ENCODE measurements at places on chromosomes 13 and 19.

- no peak for DNase-seq
Observed at GRCh38 chr13:48631441-48631840, 22.3 kb upstream of the CYSLTR2 start.

GRCh38 chr19:35888398-35888797, 11.9 kb downstream of the NFKBID start:
- DNase-seq, result no peak

- DNase-seq, result peak; percentile 75
Observed at GRCh38 chr19:5686647-5687359, 3.3 kb upstream of the RPL36 start.

- no peak for DNase-seq
Observed at GRCh38 chr13:26599860-26600259, 42.4 kb downstream of the WASF3 start.

- no peak for DNase-seq
Observed at GRCh38 chr13:24060993-24061392, 99.5 kb upstream of the SPATA13 start.

GRCh38 chr19:51107406-51108065, 673 bp downstream of the CTU1 start:
- no peak for DNase-seq

DNA sequence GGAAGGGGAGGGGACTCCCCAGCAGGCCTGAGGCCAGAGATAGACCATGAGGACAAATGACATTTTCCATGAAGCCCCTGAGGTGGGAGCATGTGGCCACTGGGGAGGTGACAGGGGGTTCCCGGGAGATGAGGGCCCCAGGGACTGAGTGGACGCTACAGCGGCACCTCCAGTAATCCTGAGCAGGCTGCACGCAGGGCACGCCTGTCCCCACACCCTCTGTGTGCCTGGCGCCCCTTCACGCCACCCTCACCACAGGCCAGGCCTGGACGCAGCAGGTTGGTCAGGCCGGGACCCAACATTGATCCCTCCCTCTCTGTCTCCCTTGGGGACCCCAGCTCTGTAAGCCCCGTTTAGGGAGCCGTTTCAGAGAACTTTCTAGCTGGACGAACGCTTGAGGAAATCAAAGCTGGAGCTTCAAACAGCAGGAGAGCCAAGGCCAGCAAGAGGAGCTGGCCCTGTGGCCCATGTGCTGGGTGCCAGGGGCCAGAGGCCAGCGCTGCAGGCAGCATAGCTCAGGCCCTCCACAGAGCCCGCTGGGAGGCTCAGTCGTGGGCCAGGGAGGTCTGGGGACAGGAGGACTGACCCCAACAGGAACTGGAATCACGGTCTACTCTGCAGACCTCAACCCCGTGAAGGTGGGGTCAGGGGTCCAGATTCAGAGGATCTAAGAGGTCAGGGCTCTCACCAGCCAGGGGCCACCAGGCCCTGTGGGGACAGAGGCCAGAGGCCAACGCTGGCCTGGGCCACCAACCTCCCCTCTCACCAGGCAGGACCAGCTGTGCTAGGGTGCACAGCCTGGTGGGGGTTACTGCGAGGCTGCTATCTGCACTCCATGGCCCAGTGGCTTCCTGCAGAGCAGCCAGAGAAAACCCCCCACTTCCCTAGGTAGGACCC, 14.6 kb downstream of the LSM4 start:
- DNase-seq, result no peak

GRCh38 chr19:29858000-29858596, 46.3 kb downstream of the CCNE1 start:
- DNase-seq, result peak; percentile 36

- peak; percentile 71 for DNase-seq
Observed at GRCh38 chr19:5287066-5287465, 53.5 kb downstream of the PTPRS start.

GRCh38 chr19:4295972-4296771, 6.0 kb downstream of the TMIGD2 start:
- DNase-seq, result no peak

DNA sequence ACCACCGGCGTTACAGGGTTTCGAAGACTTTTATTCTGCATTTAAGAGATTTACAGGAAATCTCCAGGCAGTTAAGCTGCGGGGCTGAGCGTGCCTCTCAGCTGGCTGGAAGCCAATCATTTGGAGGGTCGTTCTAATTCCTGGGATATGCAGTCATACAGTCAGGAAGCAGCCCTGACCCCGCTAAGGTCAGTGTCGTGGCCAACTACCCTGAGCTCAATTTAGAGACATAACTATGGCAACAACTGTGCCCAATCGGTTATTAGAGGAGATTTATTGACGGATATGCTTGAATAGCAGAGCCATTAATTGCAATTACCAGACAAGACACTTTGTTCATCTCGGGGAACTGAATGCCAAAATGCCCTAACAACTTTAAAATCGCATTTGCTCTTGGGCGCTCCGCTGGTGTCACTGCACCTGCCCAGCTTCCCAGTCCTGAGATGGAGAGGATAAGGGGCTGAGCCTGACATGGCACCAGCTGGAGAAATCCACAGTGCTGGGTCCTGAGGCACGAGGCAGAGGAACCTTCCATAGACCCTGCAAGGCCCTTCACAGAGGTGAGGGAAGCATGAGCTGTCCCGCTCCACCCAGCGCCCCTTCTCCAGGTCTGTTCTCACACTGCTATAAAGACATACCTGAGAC, 15.1 kb upstream of the ZNF507 start:
- DNase-seq, result no peak

DNA sequence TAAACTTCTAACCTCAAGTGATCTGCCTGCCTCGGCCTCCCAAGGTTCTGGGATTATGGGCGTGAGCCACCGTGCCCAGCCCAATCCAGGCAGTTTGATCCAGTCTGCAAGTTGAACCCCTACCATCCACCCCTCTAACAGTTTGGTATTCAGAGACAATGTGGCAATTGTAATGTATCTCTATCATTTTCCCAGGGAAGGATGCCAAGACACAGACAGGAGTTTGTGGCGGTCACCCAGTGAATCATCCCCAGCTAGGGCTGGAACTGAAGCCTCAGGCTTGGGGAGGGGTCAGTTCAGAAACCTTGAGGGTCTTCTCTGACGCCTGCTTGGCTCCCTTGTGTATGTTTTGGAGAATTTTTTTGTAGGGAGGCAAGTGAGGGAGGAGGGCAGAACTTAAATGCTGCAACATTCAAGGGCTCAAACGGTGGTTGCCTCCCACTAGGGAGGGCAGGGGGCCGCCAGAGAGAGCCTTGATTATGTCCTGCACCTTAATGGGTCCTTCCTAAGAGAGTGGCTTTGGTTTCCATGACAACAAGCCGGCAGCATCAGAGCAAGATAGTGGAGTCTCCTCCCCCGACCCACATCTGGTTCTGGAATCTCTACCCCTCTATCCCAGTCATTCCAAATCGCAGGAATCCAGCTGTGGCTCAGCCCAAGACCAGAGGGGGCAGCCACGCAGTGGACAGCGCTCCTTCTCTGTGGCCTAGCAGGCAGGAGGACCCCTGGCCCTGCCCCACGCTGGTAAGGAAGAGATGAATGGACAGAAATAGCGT, 14.9 kb upstream of the FEM1A start:
- DNase-seq, result peak; percentile 45

- DNase-seq, result no peak
Observed at GRCh38 chr13:43787518-43787891, 733 bp upstream of the ENOX1 start.

- DNase-seq, result no peak
Observed at GRCh38 chr19:4075373-4075772, 8.7 kb upstream of the ZBTB7A start.

- no peak for DNase-seq
Observed at GRCh38 chr19:17184371-17184841, 30.8 kb upstream of the USE1 start.

- DNase-seq, result no peak
Observed at GRCh38 chr19:45138303-45138751, 22.5 kb downstream of the NKPD1 start.

- DNase-seq, result no peak
Observed at GRCh38 chr13:27889471-27889870, 30.3 kb upstream of the PDX1 start.

GRCh38 chr13:61294467-61295191, 121.0 kb downstream of the PCDH20 start:
- DNase-seq, result no peak

GRCh38 chr19:49704888-49705642, 14.1 kb downstream of the CPT1C start:
- DNase-seq, result no peak

- no peak for DNase-seq
Observed at GRCh38 chr19:49425922-49426592, 869 bp downstream of the GFY start.

DNA sequence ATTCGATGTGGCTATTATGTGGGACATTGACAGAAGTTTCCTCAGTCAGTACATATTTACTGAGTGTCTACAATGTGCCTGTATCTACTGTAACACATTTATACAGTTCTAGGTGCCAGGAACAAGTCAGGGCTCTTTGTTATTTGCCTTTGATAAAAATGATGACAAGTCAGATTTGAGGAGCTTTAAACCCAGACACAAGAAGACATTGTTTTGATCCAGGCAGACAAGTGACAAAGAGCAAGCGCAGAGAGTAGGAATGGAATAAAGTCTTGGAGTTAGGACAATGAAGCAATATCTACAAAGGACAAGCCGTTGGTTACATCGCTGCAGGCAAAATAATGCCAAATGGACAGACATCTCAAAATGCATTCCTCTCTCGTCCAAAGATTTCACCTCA, 70.1 kb downstream of the ITGBL1 start:
- no peak for DNase-seq

- no peak for DNase-seq
Observed at GRCh38 chr13:96816261-96816660, 178.0 kb downstream of the OXGR1 start.

DNA sequence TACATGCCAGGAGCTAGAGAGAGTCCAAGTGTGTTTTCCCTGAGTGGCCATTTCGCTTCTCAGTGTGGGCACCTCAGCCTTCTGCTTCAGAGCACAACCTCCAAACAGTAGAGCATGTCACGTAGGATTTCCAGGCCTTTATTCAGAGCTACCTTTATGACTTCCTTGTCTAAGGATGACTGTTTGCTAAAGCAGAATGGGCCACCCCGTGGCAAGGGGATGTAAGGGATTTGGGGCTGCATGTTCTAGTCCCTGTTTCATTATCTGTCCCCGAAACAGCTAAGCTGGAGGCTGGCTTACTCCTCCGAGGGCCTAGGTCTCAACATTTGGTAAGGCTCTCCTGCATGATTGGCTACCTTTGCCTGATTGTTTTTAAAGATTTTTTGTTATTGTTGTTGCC, 6.0 kb downstream of the RNASEH2B start:
- DNase-seq, result no peak

GRCh38 chr19:54266133-54266532, 9.1 kb upstream of the LILRB5 start:
- DNase-seq, result peak; percentile 83

DNA sequence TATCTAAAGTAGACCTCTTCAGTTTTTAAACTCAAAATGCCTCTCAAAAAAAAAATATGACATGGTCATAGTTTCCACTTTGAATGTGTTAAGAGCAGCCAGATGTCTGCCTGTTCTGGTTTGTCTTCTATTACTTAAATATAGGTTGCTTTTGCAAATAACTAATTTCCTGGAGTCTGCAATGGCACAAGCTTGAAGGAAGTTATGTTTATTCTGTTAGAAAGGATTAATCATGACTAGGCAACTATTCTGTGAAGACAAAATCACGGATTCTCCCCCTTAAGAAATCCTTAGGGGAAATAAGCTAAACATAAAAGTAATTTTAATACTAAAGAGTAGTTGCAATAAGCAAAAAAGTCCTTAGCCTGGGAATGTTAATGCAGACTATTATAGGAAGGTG, 26.3 kb downstream of the SKA3 start:
- DNase-seq, result no peak

DNA sequence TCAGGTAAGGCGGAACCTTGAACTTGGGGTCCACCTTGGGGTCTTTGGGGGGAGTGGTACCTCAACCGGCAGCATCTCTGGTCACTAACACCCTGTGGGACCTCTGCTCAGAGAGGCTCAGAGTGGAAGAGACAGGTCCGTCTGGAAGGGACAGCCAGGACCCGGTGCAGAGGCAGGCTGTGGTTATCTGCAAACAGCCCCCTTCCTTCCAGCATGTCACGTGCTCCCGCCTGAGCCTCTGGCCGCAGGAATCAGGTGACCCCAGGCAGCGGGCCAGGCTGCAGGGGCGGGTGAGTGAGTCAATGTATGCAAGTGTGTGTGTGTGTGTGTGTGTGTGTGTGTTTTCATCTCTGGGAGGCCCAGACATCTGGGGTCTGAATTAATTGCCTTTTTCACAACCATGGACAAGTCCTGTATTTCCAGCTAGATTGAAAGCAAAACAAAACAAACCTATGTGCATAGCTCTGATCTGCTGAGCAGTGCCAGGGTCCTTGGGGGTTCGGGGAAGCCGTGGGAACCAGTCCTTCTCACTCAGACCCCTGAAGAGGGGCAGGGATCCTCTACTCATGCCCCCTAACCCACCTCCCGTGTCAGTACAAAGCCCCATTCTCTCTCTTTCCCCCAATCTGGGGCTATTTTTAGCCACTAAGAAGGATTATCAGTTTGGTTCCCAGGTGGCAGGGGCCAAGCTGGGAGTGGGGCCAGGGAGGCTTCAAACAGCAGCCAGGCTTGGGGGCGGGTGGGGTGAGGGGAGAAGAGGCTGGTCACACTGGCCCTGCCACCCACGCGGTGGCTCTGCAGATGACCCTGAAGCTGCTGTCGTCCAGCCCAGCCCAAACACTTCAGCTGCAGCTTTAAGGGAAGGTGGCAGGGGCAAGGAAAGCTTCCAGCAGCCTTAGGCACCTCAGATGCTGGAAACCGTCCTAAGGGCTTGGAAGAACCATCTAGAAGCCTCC, 31.4 kb downstream of the CERS4 start:
- peak; percentile 90 for DNase-seq

DNA sequence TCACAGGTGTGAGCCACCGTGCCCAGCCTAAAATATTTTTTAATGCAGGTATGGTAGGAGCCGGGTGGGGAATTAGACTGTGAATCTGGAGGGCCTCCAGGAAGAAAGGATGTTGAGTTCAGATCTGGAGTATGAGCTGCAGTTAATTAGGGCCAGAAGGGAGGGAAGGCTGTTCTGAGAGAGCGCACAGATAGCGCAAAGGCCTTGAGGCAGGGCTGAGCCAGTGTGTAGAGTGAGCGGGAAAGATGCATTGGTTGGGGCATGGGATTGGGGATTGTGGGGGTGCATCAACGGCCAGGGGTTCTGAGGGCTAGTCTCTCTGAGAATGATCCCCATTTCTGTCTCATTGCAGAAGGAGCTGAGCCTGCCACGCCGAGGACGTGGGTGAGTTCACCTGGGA, 9.7 kb downstream of the MAST3 start:
- no peak for DNase-seq

DNA sequence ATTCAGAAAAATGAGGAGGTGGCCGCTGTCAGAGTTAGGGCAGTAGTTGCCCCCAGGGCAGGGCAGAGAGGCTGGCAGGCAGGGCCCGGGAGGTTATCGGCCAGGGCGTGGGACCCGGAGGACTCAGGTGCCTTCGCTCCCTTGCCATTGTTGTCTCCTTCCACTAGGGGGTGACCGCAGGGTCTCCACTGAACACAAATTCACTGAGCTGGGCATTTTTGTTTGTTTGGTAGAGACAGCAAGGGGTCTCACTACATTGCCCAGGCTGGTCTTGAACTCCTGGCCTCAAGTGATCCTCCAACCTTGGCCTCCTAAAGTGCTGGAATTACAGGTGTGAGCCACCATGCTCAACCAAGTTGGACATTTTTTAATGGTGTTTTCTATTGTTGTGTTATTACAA, 25.1 kb downstream of the CARS2 start:
- DNase-seq, result peak; percentile 22

Data from A172 (cell line).